SJSA1 (cell line): ENCODE measurements at places on chromosomes 2 and 18.

DNA sequence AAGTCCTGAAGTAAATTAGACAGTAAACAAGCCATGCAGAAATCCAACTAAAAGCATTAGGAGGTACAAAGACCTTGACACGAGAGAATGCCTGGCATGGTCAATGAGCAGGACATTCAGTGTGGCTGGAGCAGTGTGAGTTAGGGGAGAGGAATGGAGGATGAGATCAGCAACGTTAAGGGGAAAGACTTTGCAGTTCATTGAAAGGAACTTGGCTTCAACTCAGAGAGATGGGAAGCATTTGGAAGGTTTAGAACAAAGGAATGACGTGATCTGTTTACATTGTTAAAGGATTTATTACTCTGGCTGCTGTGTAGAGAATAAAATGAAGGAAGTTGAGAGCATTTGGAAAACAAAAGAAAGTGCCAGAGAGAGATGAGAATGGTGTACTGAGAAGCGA is 621.3 kb downstream of the XIRP2 start:
- peak; percentile 57 for DNase-seq

DNA sequence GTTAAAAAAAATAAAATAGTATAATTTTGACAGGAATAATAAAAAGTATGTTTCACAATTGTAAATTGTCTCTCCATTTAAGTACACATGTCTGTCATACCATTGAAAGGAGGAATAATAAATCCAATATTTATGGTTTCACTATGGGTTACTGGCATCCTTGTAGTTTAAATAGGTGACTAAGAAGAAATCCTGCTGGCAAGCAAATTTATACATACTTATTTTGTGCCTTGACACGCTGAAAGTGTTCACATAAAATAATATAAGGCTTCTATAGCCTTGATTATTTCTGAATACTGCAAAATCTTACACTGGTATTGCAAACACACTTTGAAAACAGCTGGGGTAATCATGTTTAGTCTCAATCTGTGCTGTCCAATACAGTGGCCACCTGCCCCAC is 138.3 kb upstream of the ETAA1 start:
- DNase-seq, result no peak

DNA sequence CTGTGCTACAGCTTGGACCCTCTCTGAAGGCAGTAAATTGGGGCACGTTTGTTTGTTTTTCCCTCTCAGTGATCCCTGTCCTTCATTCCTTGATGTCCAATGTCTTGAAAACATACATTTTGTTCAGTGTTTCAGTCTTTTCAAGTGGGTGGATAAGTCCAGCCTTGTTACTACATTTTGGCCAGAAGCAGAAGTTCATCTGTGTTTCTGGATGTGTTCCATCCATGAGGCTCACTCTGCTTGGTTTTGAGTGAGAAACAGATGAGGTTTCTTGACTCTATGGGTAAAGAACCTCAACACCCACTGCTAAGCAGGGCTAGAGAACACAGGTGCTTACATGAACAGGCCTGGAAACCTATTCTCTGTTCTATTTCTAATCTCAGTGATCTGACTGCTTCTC is 74.5 kb upstream of the RFX8 start:
- DNase-seq, result no peak

DNA sequence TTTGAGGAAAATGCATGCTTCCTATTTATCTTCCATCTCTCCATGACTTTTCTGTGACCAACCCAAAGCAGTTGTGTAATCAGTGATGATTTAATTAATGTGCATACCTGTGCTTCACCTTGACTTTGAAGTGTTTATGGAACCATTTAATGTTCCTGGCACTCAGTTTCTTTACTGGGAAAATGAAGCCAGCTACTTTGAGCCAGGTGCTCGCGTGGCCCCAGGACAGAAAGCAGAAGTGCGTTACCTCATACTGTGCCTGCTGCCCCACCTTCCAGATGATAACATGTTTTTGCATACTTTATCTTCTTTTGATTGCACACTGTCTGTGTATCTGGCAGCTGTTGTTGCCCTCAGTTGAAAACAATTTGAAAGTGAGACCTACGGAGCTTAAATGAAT is 61.3 kb downstream of the PMAIP1 start:
- no peak for DNase-seq

GRCh38 chr2:204150721-204151120 is 214.2 kb downstream of the ICOS start:
- no peak for DNase-seq

GRCh38 chr2:119879502-119879901 is 119.8 kb downstream of the PTPN4 start:
- no peak for DNase-seq

DNA sequence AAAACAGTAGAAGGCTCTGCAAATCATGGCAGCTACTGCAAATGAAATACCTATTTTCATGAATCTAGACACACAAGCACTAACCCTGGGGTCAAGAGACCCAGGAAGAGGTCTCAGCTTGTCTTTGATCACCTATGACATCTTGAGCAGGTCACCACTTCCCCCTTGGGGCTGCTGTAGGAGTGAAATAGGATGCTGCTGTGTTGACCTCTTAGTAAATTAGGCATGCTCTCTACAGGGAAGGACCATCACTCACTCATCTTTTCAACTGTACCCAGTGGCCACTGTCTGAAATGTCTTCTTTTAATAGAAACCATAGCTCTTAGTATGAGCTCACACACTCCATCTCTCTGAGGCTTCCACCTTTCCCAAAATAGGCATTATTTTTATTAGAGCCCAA is 83.8 kb downstream of the NCK2 start:
- no peak for DNase-seq

GRCh38 chr18:66300141-66300540 is 303.7 kb downstream of the CDH19 start:
- no peak for DNase-seq

DNA sequence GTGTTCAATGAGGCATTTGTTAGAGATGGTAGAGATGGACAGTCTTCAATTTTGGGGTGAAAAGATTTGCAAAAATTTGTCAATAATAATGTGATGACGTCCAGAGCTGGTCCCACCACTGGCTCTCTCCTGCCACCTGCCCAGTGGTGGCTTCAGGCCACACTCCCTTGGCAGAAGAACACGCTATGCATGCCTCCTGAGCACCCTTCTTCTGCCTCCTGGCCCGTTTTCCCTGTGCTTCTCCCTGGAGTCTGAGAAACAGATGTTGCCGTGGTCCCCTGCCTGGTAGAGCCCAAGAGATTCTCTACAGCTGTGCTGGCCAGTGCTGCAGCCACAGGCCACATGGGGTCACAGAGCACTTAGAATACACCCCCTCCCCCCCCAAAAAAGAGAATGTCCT is 33.6 kb downstream of the INPP5D start:
- no peak for DNase-seq

- peak; percentile 97 for DNase-seq
Measured at GRCh38 chr2:28583899-28584553, 88.2 kb downstream of the PLB1 start.

- no peak for DNase-seq
Measured at GRCh38 chr2:108560241-108560811, 26.1 kb downstream of the LIMS1 start.

GRCh38 chr2:42519624-42520023 is 25.8 kb upstream of the KCNG3 start:
- DNase-seq, result no peak

DNA sequence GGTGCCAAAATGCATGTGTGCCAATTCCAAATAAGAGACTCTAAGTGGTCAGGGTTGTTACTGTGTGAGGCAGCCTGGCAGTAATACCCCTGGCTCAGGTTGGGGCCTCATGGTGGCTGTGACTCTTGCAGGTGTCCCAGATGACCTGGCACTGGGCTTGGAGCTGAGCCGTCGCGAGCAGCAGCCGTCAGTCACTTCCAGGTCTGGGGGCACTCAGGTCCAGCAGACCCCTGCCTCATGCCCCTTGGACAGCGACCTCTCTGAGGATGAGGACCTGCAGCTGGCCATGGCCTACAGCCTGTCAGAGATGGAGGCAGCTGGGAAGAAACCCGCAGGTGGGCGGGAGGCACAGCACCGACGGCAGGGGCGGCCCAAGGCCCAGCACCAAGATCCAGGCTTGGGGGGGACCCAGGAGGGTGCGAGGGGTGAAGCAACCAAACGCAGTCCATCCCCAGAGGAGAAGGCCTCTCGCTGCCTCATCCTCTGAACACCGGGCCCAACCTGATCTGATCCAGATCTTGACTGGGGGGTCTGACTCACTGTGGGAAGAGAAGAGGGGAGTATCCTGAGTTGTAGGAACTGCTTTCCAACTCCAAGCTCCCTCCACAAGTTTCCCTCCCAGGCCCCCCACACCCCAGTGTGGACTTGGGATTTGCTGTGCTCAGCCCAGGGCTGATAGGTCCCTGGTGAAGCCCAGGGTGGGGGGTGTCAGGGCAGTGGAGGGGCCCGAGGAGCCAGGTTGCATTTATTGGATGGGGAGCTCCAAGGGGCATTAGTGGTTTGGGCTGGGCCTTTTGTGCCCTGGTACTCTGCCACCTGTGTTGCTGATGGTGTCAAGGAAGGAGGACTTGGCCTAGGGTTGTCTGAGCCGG is 5.6 kb downstream of the DNAJB2 start:
- DNase-seq, result no peak

- DNase-seq, result no peak
Measured at GRCh38 chr18:13564579-13564978, 161.8 kb downstream of the FAM210A start.

GRCh38 chr2:181642086-181642485 is 14.8 kb downstream of the CERKL start:
- no peak for DNase-seq

GRCh38 chr2:233131936-233132720 is 72.0 kb downstream of the INPP5D start:
- no peak for DNase-seq

- no peak for DNase-seq
Measured at GRCh38 chr18:31677592-31677991, 6.8 kb downstream of the B4GALT6 start.

DNA sequence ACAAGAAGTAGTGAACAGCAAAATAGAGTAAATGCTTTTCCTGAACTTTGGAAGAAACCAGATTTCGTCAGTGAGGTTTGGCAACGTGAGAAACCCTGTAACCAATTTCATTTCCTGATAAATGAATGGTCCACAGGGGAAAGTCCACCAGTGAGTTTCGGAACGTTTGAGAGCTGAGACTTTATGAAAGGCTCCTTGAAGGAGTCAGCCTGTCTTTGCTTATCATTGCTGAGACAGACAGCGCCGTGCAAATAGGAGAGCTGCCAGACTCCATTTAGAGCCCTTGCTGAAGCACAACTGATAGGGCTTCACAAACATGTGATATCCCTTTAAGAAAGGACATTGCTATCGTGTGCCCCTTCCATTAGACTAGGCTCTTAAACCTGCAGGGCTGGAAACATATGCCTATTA is 121.8 kb upstream of the SMAD7 start:
- DNase-seq, result no peak

DNA sequence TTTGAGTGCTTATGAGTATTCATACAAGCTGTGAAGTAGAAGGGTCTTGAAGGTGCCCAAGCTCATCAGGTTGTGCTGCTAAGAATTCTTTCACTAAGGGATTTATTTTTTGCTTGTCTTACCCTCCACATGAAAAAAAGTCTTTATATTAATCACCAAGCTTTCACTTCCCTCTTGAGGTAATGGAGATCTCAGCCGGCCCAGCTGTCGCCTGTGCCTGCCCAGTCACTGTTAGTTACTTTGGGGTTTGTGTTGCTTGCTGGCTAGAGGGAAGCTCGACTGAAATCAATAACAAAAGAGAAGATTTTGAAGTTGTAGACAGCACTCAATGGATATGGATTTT is 21.9 kb downstream of the MC2R start:
- no peak for DNase-seq

- DNase-seq, result no peak
Measured at GRCh38 chr18:73826098-73826497, 321.5 kb downstream of the FBXO15 start.

- no peak for DNase-seq
Measured at GRCh38 chr2:23220513-23221094, 164.4 kb upstream of the KLHL29 start.

GRCh38 chr2:162234620-162235462 is 8.4 kb downstream of the FAP start:
- DNase-seq, result no peak

DNA sequence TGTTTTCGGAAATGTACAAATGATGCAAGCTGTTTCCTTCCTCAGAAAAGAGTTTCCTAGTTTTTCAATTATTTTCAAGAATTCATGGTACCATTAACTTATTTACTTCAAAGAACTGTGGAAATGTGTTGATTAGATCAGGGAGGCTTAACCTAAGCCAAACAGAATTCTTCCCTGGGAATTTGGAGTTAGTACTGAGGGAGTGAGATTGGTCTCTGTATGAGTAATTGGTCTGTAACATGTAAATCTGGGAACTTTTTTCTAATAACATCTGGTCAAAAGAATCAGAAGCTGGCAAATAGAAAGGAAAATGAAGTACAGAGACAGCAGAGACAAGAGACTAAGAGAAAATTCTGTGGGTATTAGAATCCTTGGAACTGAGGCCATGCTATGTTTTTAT is 145.8 kb downstream of the BABAM2 start:
- DNase-seq, result no peak

DNA sequence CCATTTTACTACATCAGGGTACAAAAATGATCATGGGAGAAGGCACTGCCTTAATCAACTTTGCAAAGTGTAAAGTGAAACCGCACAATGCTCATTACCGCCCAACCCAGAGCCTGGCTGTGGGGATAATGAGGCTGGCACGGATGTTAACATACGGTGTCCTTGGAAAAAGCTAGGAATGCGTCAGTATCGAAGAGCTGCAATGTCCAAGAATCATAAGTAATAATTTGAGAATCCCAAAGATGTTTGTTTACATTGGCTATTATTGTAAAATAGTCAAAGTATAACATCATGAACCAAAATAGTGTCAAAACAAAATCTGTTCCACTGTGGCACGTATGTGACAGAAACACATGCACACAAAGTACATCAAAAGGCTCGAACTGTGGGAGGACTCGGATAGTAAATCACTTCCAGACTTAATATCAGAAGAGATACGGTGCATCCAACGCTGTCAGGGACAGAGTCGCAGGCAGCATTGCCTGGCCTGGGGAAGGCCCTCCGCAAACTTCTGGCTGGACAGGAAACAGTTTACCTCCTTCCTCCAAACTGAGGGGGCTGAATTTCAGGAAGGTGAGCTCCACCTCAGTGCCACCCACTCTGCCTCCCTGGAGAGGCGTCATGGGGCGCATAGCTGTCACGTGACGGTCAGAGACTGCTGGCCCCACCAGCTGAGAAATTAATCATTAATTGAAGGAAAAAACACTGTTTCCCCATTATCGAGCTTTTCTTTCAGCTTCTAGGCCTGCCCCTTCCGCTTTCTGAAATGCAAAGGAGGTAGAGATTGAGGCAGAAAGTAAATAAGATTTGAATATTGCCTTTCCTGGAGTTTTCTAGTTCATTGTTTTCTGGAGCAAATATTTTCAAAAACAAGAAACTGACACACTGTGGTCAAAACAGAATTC is 1.8 kb upstream of the ID2 start:
- DNase-seq, result no peak

DNA sequence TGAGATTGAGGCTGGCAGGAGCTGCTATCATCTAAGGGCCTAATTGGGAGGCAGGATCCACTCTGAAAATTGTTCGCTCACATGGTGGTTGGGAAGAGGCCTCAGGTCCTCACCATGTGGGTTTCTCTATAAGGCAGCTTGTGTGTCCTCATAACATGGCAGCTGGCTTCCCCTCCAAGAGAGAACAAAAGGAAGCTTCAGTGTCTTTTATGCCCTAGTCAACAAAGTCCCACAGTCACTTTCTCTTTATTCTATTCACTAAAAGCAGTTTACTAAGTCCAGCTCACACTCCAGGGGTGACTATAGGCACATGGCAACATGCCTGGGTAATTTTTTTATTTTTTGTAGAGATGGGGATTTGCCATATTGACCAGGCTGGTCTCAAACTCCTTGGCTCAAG is 5.8 kb upstream of the ITGAV start:
- DNase-seq, result no peak

GRCh38 chr2:64477979-64478378 is 24.0 kb downstream of the LGALSL start:
- DNase-seq, result no peak
